Stimulated activated CD8-positive, alpha-beta memory T cell treated with anti-CD3 and anti-CD28 coated beads, Interleukin-2, amount 100 ng/mL, for 48 hours (primary cell): ENCODE measurements at places on chromosomes 3 and 15.

- no peak for DNase-seq
Measured at GRCh38 chr15:97479957-97480356, 480.5 kb upstream of the ARRDC4 start.

GRCh38 chr3:156601497-156601896 lies 46.6 kb upstream of the SSR3 start:
- DNase-seq: no peak

DNA sequence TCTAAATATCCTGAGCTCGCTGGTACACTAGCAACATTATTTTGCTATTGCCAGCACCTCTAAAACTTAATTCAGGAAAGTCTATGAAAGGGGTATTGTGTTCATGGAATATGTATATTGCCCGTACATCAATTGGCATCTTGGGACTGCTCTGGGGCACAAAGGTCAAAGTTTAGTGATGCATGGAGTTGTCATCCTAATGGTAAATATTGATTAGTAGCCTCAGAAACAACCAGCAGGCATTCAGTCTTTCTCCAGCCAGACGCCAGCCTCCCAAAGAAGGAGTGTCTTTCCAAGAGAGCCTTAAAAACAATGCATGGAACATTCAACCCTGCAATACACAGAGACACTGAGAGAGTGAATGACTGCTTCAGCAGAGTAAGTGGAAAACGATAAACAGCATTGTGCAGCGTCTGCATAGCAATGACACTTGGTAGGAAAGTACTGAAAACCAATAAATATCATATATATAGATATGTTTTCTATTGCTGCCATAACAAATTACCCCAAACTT lies 377.3 kb downstream of the SHQ1 start:
- no peak for DNase-seq

GRCh38 chr3:74121761-74122160 lies 492.7 kb downstream of the CNTN3 start:
- DNase-seq: no peak

GRCh38 chr3:13451301-13451673 lies 28.8 kb upstream of the HDAC11 start:
- DNase-seq: no peak

GRCh38 chr15:89452330-89452836 lies 44.0 kb downstream of the RHCG start:
- no peak for DNase-seq

DNA sequence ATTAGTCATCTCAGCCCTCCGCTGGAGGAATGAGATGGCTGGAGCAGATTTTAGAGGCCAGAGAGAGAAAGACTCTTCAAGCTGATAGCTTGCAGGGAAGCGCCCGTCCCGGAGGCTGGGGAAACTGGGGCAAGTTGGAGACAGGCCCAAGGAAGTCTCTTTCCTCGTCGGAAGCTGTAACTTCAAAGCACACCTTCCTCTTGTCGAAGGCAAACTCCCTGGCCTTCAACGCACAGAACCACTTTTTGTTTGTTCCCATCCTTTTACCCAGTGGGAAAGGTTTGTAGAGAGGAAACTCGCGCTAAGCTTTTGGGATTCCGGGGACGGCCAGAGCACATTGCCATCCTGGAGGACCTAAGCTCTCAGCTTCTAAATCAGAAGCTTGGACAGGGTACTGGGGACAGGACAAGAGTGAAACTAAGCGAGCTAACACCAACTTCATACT lies 900 bp upstream of the EOMES start:
- DNase-seq: no peak
